ENCODE measurements at places on chromosomes 16 and 17.

DNA sequence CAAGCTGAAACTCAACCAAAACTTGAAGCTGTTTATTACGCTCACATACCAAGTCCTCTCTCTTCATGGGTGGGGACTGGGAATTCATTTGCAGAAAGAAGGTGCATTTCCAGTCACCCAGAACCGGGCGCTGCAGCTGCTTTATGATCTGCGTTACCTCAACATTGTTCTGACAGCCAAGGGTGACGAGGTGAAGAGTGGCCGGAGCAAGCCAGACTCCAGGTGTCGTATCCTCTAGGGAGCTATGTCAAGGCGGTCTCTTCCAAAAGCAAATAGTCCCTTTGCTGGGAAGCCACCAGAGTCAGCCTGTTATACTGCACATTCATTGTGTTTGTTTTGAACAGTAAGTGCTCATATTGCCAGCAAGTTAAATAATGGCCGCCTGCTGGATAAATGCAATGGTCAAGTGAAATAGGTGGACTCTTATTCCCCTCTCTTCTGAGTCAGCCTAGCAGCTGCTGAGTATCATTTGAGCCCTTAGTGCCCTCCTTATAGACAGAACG lies 12.7 kb downstream of the COG1 start:
- no peak for DNase-seq

DNA sequence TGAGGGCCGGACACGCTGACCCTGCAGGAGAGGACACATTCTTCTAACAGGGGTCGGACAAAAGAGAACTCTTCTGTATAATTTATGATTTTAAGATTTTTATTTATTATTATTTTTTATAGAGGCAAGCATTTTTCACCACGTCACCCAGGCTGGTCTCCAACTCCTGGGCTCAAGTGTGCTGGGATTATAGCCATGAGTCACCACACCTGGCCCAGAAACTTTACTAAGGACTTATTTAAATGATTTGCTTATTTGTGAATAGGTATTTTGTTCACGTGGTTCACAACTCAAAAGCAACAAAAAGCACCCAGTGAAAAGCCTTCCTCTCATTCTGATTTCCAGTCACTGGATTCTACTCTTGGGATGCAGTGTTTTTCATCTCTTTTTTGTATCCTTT lies 2.3 kb upstream of the SERPINF1 start:
- DNase-seq = no peak

GRCh38 chr17:75535119-75535537 lies 9.6 kb downstream of the LLGL2 start:
- DNase-seq = no peak

GRCh38 chr17:30389756-30390300 lies 11.1 kb downstream of the CPD start:
- no peak for DNase-seq

GRCh38 chr16:73062001-73062616 lies 14.2 kb upstream of the ZFHX3 start:
- no peak for DNase-seq

DNA sequence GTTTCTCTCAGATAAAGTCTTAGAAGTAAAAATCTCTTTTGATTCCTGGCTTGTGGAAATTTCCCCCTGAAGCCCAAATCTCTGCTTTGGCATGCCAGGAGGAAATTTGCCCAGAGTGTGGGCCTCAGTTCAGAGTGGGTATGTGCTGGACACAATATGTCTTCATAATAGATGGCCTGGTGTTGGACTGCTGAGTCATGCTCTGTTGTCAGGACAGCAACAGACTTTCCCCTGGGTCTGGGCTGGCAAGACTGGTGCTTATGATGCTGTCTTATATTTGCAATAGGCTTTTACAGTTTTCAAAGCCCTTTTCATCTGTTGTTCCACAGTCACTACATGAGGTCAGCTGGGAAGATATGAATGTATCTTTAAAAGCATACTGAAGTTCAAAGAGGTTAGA lies 57.0 kb downstream of the SHISA9 start:
- no peak for DNase-seq

- DNase-seq = no peak
These were observed 13.1 kb downstream of the TBC1D24 start for GRCh38 chr16:2487903-2488531.

- DNase-seq = no peak
These were observed 17.0 kb downstream of the GJD3 start for GRCh38 chr17:40347319-40348135.

GRCh38 chr17:57600074-57600473 lies 145.0 kb downstream of the CCDC182 start:
- no peak for DNase-seq

DNA sequence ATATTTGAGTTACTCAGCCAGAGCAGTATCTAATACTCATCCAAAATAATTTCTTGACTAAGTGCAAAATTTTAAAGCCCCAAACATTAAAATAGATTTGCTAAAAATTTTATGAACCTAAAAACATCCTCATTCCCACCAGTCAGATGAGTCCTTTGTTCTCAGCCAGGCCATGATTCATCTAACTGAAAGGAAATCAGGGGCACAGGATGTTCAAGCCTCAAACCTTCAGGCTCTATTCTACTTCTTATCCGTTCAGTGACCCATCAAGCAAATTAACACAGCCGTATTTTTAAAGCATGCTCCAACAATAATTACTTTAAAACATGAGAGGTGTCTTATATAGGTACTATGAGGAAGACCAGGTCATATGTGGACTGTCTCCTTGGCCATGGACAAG lies 176.5 kb upstream of the MON1B start:
- DNase-seq = no peak

- no peak for DNase-seq
These were observed 73.0 kb upstream of the CNTNAP4 start for GRCh38 chr16:76204249-76204648.

GRCh38 chr17:81259058-81259605 lies 20.0 kb downstream of the NDUFAF8 start:
- DNase-seq = no peak

DNA sequence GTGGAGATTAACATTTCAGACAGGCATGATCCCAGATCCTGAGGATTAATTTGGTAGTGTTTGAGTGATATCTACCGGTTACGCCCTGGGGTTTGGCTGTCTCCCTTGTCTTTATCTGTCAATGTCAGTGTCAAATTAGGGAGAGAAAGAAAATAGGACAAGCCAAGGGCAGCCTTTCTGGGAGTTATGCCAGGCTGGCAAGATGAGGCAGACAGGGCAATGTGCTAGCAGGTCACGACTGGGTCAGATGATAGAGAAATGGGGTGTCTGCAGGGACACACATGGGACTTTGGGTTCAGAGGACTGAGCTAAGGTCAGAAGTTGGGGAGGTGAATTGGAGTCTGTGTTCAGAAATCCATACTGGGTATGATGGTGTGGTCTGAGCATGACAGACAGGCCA lies 27.4 kb upstream of the LYRM9 start:
- no peak for DNase-seq

DNA sequence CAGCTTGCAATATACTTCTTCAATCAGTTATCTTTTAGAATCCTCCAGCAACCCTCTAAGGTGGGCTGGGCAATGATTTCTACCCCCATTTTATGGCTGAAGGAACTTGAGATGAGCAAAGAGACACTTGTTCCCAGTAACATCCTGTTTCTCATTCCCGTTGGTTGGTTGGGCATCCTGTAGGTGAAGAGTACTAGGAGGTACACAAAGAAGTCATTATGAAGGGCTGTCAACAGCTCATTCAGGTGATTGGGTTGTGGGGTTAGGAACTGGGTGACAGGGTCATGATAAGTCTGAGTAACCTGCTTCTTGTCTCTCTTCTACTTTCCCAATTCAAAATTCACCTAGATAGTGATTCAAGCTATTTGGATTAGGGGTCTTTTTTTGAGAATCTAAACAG lies 76.5 kb downstream of the MMD start:
- DNase-seq = no peak

DNA sequence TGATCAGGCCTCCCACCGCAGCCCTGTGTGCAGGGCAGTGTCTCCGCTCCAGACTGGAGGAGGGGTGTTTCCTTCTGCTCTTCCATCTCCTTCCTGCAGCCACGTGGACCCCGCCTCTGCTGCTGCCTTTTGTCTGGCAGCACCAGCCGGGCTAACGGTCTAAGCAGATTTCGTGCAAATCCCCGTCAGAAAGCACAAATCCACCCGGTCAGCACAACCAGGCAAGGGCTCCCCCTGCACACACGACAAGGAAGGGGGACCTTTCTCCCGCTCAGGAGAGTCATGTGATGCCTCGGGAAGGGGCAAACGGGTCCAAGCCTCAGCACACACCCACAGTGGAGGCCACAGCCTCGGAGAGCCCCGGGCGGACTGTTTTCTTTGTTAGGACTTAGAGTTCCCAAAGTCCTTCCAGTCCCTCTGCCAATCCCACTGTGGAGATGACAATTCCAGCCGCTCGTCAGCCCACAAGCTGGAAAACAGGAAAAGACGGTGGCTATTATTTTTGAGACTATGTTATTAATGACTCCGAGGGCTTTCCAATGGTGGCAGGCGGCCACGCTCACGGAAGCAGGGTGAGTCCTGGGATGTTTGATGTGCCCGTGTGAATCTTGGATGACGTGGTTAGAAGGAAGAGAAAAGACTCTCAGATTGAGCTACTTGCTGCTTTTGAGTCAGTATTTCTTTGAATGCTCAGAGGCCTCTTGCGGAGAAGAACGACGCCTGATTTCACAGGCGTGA lies 22.5 kb upstream of the MEAK7 start:
- DNase-seq = no peak

- no peak for DNase-seq
These were observed 30.9 kb upstream of the CRYBA1 start for GRCh38 chr17:29215717-29216116.

DNA sequence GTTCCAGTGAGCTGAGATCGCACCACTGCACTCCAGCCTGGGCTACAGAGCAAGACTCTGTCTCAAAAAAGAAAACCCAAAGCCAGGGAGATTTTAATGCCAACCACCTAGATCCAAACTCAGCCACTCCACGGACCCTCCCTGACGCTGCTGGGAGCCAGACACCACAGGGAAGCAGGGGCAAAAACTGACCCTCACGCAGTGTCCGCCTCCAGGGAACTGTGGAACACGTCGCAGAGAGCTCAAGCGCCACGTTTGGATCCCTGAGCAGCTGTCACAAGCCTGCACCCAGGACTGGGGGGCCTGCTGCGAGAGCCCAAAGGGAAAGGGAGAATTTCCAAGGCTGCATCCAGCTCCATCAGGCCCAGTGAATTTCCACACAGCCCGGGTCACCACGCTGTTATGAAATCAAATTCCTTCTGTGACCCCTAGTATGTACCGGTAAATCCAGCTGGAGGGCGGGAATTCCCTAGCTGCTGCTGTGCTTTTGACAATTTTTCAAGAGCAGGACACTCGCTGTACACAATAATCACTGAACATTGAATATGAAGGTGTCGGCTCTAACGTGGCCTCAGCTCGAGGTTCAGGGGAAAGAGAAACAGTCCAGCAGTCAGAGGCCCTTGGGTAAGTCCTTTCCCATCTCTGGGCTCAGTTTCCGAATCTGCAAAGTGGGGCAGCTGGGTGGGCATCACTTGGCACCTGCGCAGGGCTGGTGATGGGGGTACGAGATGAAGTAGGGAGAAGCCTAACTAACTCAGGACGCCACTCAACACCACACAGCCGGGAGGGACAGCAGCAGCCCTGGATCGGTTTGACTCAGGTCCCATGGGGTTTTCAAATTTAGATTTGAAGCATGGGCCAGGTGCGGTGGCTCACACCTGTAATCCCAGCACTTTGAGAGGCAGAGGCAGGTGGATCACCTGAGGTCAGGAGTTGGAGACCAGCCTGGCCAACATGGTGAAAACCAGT lies 8.6 kb downstream of the CARHSP1 start:
- DNase-seq = no peak

GRCh38 chr16:66488505-66488904 lies 61.4 kb downstream of the BEAN1 start:
- no peak for DNase-seq

DNA sequence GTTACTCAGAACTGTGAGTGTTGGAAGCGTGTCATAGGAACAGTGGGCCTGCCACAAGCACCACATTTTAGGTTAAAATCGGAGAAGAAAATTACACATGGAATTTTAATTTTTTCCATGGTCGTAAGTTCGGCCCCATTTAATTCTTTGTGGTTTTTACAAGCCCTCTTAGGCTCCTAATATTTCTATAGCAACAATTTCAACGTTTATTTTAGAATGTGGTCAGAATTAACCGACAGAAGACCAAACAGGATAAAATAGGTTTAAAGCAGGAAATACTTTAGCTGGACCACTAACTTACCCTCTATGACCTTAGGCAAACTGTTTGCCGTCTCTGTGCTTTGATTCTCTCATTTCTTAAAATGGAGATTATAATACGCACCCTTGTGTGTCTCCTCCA lies 69.9 kb downstream of the FTO start:
- DNase-seq = no peak

DNA sequence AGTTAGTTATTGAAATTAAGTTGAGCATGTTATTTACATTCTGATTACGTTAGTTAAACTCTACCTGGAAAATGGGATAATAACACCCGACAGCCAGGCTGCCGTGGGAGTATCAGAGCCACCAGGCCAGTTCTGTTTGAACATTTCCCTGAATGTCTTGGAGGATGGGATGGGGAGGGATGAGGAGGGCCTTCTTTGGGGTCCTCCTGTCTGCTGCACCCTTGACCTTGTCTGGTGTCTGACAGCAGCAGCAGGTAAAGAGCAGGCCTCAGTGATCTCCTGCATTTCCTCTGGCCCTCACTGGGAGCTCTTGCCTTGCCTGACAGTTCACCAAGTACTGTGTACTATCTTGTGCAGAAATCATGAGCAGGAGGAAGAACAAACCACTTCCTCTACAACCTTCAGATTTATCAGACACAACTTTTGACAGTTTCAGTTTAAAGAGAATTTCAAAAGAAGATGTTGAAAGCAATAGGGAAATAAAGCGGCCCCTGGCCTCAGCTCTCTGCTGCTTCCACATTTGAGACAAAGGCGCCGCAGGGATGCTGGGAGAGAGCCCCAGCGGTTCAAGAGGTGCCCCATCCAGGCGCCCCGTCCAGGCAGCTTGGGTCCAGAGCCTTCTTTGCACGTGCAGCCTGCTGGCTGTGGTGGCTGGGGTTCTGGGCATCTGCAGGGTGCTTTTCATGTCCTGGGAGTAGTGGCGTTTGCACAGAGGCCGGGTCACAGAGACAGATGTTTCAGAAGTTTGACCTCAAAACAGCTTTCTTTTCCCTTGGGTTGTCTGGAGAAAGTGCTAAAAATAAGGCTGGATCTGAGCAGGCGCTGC lies 25.3 kb downstream of the CMIP start:
- no peak for DNase-seq

- DNase-seq = no peak
These were observed 34.1 kb downstream of the SRL start for GRCh38 chr16:4207683-4208340.

Measured in NT2/D1 (cell line).